ENCODE measurements at places on chromosomes 16 and 17.

- no peak for DNase-seq
Observed at GRCh38 chr17:73179387-73179786, 13.5 kb upstream of the COG1 start.

DNA sequence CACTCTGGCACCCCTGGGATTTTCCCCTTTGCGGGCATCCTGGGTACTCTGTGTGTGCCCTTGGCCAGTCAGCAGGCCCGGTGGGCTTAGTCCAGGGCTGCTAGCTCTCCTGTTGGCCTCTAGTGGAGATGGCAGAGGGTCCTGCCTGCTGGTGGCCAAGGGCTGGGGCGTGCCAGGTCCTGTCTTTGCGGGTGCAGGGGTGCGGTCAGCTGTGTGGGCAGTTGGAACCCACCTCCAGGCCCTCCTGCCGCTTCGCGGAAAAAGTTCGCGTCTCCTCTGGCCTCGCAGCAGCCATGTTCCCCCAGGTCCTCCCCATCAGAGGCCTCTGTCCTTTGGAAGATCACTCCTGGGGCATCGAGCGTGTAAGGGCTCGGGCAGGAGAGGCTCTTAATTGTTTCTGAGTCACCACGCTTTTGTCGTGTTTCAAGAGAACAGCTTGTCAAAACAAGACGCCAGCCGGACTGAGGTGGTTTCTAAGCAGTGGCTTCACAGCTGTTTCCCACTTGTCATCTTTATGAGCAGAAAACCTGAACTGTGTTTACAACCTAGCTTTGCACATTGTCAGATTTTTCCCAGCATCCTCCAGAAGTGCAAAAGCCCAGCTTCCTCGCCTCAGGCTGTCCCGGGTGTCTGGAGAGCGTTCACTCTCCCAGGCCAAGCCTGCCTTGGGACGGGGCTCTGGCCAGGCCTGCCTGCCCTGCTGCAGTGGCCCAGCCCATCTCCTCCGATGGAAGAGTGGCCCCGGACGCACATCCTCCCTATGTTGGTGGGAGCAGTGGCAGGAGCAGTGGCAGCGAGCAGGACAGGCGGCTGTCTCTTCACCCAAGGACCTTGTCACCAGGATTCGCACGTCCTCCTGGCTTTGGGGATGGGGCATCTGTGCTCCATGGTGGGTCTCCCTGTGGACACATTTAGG lies 5.0 kb upstream of the DNASE1L2 start:
- no peak for DNase-seq

- DNase-seq, result no peak
Observed at GRCh38 chr16:68660359-68660795, 15.3 kb downstream of the CDH3 start.

GRCh38 chr16:84358601-84359295 lies 9.6 kb upstream of the ATP2C2 start:
- DNase-seq, result no peak

DNA sequence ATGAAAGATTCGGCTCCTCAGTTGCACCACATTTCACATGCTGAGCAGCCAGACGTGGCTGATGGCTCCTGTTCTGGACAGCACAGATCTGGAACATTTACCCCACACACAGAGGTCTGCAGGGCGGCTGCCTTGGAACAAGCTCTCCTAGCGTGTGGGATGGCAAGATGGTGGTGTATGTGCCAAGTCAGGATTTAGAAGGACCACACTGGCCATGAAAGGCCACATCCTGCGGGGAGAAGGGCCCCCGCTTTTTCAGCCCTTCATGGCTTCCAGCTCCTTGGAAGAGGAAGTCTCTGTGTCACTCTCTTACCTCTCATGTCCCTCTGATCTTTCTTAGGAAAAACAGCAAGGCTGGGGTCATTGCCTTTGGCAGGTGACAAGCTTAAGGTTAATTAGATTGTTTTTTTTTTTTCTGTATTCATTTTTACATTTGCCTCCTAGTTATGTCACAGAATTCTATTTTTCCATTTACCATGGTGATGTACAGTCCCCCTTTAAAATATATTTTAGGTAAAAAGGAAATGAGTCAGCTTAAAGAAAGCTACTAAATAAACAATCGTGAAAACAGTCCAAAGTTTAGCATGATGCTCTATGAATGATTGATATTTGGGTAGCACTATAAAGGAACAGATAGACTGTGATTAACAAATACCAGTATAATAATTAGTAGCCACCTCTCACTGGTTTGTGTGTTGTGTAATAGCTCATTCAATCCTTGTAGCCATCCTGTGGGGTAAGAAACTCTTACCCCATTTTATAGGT lies 396.6 kb downstream of the CPPED1 start:
- DNase-seq, result no peak

DNA sequence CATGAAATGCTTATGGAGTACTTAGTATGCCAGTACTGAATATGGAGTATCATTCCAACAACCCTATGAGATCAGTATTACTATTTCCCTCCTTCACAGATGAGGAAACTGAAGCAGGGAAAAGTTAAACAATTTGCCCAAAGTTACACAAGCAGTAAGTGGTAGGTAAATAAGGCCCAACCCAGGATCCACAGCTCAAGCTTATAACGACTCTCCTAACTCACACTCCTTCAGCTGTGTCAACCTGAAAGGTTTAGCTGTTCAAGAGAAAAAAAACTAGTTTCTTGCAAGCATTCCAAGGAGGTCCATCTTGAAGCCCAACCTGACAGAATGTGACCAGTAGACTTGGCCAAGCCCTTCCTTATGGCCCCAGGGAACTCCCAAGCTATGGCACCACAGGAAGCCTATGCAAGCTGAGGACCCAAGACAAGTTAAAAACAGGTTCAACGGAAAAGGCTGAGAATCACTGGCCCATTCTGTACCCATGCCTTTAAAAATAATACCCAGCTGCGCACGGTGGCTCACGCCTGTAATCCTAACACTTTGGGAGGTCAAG lies 6.5 kb downstream of the CRK start:
- no peak for DNase-seq

DNA sequence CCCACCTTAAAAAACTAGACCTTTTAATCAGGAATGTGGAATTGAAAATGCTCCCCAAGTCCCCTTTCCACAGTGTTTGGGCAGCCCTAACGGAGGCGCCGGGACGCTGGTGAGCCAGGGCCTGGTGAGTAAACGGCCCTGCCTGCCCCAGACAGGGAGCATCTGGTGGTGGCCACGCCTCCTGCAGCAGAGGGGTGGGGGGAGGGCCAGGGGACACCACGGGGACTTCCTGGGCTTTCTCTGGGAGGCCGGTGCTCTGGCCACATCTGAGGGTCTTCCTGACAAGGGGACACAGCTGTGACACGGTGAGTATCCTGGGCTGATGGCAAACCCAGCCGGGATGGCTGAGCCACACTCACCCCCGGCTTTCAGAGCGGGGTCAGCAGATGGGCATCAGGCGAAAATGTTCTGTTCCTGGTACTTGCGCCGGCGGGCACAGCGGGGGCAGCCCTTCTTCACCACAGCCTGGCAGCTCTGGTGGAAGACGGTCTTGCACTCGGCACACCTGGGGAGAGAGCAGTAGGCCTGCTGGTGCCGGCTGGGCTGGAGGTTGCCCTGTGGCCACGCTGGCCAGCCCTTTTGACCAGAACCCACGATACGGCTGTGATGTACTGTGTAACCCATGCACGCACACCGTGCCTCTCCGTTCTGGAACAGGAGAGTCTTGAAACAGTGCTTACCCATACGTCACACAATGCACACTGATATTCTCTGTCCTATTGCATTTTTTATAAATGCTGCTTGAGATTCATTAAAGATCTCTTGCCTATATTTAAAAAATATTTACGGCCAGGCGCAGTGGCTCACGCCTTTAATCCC lies 5.0 kb upstream of the ARHGAP27 start:
- no peak for DNase-seq

DNA sequence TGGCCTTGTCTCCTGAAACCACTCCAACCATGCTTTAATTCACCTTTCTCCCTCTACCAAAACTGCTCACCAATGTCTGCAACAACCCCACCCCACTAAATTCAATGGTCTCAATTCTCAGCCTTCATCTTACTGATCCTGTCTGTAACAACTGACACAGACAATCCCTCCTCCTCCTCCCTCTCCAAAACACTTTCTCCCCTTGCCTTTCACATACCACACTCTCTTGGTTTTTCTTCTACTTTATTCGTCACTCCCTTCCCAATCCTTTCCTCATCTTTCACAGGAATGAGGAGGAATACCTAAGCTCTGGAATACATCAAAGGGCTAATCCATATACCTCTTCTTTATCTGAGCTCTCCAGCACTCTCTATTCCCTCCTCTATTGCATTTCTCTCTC lies 65.4 kb downstream of the STH start:
- DNase-seq, result no peak

DNA sequence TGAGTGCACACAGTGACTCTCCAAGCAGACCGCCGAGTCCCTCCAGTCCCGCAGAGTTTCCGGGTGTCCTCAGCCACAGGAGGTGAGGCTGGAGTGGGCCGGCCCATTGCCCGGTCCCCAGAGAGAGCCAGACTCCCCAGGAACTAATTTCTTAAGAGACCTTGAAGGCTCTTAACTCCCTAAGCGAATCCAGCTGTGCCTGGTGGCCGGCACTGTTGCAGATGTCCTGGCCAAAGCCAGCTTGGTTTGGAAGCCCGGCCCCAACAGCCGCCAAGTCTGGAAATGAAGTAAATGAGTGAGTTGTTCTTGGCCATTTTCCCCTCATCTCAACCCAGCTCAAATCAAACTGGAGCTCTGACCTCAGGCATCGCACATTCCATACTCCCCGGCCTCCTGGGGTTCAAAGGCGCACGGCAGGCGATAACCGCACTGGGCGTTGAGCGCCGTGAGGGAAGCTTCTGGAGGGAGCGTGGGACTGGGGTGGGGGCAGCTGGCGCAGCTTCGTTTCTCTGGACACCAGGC lies 42.0 kb downstream of the CMIP start:
- DNase-seq, result no peak

DNA sequence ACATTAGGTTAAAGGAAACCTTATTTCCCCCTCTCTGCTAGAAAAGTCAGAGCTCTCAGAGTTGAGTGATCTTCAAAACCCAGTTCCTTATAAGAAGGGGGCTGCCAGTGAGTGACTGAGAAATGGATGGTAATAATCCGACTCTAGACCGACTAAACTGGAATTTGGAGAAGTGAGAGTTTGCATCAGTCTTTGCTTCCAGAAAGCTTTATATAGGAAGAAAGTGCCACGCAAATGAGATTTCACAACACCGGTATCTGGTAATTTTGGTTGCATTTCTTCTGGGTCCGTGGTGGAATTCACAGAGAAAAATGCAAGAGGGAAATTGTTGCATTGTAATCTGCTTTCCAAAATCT lies 271.4 kb downstream of the MAF start:
- no peak for DNase-seq

DNA sequence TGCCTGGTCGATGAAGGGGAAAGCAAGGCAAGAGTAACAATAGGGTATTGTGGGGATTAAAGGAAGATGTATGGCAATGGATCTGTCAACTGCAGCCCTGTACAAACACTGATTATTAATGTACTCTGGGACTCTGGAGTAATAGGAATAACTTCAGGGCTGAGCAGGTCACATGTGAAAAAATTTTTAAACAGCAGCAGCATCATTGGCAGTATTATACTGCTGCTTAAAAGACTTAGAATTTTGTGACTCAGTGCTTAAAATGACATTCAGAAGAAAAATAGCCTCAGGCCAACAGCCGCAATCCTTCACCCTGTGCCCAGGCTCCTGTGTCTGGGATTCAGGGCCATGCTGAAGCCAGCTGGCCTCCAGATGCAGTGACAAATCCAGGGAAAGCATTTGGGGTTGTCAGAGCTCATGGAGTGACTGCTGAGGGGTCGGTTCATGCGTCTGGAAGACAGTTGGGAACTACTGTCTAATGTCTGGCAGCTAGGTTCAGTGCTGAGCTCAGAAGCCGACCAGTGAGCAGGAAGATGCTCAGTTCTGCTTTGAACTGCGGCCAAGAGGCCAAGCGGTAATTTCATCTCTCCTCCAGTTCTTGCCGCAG lies 22.2 kb downstream of the TEX2 start:
- no peak for DNase-seq

DNA sequence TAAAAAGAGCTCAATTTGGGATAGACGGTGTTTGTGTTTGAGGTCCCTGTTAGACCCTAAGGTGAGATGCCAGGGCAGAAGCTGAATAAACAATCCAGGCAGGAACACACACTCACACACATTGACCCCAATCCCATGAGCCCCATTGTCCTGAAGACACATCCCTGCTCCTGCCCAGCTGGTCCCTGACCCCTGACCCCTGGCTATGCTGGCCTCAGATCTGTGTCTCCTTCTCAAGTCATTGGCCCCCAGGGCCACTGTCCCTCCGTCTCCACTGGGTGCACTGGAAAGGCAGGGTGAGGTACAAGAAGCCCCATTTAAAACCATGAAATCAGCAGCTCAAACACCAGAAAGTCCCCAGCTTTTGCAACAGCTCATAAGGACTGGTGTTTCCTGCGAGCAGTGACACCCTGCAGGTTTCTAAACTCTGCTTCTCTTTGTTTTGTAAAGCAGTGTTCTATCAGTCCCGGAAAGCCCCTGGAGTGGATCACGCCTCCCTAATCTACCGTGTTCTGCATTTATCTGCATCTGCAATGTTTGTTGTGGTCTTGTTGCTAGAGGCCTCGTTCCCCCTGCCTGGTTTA lies 18.0 kb upstream of the ASGR2 start:
- peak; percentile 19 for DNase-seq

- DNase-seq, result no peak
Observed at GRCh38 chr17:6040504-6040903, 29.7 kb upstream of the WSCD1 start.

- DNase-seq, result no peak
Observed at GRCh38 chr17:8345052-8345690, 5.5 kb downstream of the ODF4 start.

- DNase-seq, result no peak
Observed at GRCh38 chr17:76008208-76008607, 7.6 kb downstream of the CDK3 start.

GRCh38 chr17:78230996-78231935 lies at the start of gene TMEM235:
TSS of gene TMEM235 (plus strand) at chr17:78231631. CDS start at chr17:78232024, 393 bp downstream.
- DNase-seq, result no peak

DNA sequence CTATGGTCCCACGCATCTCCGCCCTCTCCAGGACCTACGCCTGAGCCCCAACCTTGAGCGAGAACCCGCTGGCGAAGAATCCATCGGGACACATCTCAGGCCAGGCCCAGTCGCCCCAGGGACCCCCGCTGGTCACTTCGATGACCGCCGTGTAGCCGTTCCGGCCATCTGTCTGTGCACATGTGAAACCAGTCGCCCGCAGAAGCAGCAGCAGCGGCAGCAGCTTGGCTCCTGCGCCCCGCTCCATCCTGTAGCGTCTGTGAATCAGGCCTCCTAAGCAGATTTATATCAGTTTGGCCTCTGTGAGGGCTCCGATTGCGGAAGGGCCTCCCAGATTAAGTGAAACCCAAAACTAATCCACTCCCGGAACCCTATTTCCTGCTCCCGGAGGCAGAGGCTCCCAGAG lies at the start of gene VMO1:
Gene VMO1, minus strand, starts transcription at position 259 of the 406 bp plus-strand sequence. Its CDS starts 12 bp downstream, at position 247.
- no peak for DNase-seq

Data from stimulated activated CD4-positive, alpha-beta T cell treated with anti-CD3 and anti-CD28 coated beads, Interleukin-2, amount 100 ng/mL, for 48 hours (primary cell).